GM20000 (cell line): ENCODE measurements at places on chromosomes 6 and 20.

- DNase-seq, result no peak
These were observed 1.1 kb downstream of the NT5DC1 start for GRCh38 chr6:116101790-116102189.

- no peak for DNase-seq
These were observed 613.2 kb upstream of the NOX3 start for GRCh38 chr6:156068881-156069280.

- DNase-seq, result no peak
These were observed 537.4 kb downstream of the TENT5A start for GRCh38 chr6:81215092-81215432.

DNA sequence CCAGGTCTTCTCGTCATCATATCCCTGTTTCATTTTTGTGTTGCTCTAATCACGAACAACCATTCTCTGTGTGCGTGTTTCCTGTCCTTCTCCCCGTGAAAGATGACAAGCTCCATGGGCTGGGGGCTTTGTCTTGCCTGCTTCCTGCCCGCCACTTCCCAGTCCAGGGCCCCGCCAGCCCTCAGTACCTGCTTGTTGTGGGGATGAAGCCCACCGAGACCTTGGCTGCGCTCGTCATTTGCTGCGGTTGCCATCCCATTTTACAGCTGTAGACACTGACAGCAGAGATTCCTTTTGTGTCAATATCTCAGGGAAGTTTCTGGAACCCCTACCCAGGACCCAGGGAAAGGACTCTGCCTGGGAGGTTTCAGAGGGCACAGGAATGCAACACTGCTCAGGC lies 40.3 kb upstream of the STX16 start:
- no peak for DNase-seq

DNA sequence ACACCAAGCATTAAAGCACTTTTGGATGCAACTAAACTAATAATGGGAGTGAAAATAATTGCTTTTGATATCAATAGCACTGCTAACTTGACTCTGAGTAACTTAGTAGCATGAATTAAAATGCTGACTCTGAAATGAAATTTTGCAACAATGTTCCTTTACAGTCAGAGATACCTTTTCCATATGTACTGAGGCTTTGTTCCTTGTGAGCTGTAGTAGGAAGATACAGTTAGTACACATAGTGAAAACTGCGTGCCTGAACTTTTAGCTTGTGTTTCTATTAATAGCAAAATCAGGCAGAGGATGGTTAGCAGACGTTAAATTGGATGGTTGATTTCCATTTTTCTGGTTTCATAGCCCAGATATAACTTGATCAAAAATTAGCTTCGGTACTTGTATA lies 18.6 kb downstream of the ADGRG6 start:
- DNase-seq, result no peak

- no peak for DNase-seq
These were observed 348.7 kb downstream of the COL12A1 start for GRCh38 chr6:74857157-74857556.

DNA sequence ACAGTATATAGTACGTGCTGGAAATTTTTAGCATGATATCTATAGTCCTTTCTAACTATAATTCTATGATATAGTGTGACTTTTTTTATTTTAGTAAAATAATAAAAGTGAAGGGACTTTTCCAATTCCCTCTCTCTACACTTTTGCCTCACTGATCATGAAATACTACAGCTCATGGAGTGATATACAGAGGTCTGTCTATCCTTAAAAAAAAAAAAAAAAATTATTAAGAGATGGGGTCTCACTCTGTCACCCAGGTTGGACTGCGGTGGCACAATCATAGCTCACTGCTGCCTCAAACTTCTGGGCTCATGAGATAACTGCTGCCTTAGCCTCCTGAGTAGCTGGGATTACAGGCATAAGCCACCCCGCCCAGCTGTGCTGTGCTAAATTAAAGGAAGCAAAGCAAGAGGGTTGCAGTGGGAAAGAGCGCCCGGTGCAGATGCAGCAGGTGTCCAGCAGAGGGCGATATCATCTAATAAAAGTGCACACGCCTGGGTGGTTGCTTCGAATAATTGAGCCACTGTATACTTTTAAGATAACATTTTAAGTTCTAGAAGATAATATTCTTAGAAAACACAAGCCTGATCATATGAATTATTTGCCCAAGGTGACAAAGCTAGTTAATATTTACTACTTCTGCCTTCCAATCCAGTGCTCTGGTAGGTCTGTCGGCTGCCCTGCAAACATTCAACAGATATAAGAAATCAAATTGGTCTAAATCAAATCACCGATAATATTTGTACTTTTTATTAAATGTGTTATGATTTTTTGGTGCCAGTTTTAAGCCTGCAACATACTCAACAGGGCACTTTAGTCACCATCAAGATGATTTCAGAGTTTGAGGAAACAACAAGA lies 94.9 kb upstream of the NT5E start:
- DNase-seq, result peak; percentile 57
